ENCODE measurements at places on chromosomes 3 and 15.

DNA sequence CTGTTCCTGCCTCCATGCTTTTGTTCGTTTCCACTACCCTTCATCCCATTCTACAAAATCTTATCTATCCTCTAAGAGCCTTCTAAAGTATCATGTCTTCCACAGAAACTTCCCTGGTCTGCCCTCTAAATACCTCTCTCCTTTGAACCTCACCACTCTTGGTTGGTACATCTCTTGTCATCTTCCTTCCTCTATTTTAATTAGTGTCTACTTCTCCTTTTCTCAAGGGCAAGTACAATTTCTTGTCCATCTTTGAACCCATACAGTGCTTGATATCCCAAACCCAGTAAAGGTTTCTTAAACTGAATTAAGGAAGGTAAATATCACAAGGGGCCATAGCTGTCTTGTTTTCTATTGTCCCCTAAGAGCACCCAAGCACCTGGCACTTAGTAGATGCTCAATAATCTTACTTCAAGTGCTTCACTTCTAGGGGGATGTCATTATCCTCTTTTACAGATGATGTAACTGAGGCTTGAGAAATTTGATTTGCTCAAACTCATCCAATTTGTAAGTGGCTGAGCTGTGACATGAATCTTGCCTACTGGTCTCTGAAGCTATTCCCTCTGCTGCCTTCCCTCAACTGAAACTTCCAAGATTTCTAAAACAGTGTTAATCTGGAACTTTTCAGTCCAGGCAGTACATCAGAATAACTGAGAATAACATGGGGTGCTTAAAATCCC lies 2.6 kb upstream of the DAPK2 start:
- DNase-seq = peak; percentile 83

- no peak for DNase-seq
Observed at GRCh38 chr3:172103724-172104123, 64.3 kb downstream of the FNDC3B start.

DNA sequence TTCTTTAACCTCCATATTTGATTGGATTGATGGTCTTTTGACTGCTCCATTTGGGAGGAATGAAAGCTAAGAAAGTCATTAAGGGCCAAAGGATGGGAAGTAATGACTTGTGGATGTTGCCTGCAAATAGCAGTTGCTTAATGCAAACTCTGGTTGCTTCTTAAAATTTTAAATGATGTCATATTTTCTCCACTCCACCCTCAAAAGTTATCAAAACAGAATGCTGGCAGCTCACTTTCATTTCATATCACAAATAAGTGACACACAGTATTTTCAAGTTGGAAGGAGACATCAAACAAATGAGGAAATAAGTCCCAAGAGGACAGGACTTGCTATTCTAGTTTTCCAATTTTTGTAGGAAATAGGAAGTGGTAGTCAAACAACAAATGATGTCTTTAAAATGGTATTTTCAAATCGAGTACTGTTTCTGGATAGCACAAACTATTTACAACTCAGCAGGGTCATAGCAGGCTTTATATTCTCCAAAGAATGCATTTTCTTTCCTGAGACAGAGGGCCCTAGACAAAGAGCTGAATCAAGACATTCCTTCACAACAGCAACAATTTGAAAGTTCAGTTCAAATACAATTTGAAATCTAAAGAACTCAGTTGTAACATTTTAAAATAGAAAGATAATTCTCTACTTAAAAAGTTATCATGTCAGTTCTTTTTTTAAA lies 165.1 kb upstream of the UBE2E1 start:
- DNase-seq = no peak

DNA sequence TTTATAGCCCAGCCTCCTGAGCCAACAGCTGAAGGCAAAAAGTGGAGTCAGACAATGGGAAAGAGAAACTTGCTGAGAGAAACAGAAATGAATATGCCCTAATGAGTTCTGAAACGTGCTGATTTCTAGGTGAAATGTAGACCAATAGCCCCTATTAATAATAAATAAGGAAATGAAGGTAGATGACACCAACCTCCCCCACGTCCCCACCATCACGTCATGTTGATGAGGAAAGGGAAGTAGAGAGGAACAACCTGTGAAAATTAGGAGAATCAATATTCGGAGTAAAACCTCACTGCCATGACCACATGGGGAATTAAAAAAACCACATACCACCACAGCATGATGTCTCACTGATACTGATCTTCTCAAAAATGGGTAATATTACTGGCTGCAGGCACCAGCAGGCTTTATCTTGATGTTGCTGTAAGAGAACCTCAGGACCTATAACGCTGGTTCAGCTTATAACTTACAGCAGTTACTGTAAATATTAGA lies 64.0 kb downstream of the KAT2B start:
- peak; percentile 24 for DNase-seq

GRCh38 chr3:155852341-155852740 lies 1.9 kb downstream of the SLC33A1 start:
- no peak for DNase-seq

DNA sequence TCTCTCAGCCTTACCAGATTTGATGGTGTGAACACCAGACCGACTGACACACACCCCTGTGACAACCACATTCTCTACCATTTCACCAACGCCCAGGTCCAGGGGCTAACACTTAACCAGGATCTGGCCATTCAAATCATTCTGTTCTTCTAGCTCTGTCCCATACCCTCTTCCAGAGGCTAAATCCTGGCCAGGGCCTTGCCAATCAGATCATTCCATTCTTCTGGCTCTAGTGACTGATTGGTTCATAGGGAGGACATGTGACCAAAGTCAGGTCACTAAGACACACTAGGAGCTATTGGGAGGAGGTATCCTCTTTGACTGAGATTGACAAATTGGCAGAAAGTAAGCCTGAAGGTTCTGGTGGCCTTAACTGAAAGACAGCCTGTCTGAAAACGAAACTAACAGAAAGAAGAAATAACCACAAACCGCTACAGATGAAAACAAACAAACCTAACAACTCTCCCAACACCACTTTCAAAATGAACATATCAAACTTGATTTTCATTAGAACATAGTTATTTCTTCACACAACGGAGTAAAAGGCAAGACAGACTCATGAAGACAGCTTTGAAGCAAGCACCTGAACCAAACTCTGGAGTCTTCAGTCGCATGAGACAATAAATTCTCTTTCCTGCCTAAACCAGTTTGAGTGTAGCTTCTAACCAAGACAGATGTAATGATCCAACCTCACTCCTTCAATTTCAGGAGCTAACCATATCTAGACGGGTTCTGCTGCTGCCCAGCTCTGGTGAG lies 68.5 kb downstream of the TRANK1 start:
- DNase-seq = peak; percentile 38

DNA sequence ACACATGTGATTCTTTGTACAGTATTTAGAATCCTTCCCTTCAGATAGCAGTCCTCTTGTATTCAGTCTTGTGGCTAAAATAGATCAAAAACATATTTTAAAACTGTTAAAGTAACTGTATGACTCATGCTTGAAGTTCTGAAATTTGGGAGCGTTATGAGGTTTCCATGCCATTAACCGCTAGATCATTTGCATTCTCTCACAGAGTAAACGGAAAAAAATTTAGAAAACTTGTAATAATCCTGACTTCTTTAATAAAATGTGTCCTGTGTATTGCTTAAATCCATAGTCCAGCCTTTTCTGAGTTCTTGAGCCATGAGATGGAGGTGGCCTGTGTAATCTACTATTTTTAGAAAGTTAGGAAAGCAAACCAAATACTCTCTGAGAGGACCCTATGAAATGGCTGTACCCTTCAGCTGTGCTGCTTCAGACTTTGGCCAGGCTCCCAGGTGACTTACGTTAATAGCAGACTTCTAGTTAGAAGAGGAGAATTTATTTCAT lies 33.8 kb downstream of the MBNL1 start:
- DNase-seq = no peak

GRCh38 chr3:178295292-178295912 lies 240.8 kb upstream of the KCNMB2 start:
- DNase-seq = no peak

- DNase-seq = no peak
Observed at GRCh38 chr3:132145833-132146232, 111.0 kb upstream of the CPNE4 start.

- no peak for DNase-seq
Observed at GRCh38 chr15:87675271-87675670, 581.3 kb downstream of the NTRK3 start.

DNA sequence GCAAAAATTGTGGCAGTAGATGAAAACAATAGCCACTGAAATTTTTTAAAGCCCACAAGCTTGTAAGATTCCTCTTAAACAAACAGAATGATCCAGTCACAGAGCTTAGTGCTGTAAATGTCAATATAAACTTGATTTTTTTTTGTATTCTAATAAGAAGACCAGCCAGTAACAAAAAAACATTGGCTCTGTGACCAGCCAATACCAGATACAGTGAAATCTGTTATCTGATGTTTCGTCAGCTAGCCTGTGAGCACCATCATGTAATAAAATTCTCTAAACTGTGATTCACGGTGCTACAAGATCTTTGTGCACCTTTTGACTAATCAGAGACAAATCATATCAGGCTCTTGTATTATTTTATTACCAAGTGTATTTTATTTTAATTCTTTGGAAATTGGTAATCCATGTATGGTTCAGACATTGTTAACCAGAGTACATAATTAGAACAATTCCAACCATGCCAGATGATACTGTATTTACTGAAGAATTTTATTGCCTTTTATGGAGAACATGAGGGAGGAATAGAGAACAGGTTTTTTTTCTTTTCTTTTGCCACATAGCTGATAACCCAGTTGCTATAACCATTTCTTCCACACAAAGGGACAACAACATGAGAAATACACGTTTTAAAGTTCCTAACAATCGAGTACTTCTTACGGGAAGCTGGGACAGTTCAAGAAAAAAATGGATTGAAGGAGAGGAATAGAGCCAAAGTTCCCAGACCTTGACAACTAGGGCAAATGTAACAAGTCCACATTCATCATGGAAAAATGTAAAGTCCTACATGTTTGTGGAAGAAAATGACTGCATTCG lies 71.9 kb downstream of the FILIP1L start:
- no peak for DNase-seq

- DNase-seq = no peak
Observed at GRCh38 chr3:197782230-197782629, 8.8 kb upstream of the LRCH3 start.

- DNase-seq = no peak
Observed at GRCh38 chr15:41950127-41950483, 22.3 kb downstream of the EHD4 start.

GRCh38 chr3:166291186-166291955 lies 454.1 kb upstream of the BCHE start:
- no peak for DNase-seq

- no peak for DNase-seq
Observed at GRCh38 chr3:25575001-25575400, 89.7 kb downstream of the TOP2B start.

GRCh38 chr3:113534365-113534764 lies 2.0 kb downstream of the SIDT1 start:
- DNase-seq = no peak

DNA sequence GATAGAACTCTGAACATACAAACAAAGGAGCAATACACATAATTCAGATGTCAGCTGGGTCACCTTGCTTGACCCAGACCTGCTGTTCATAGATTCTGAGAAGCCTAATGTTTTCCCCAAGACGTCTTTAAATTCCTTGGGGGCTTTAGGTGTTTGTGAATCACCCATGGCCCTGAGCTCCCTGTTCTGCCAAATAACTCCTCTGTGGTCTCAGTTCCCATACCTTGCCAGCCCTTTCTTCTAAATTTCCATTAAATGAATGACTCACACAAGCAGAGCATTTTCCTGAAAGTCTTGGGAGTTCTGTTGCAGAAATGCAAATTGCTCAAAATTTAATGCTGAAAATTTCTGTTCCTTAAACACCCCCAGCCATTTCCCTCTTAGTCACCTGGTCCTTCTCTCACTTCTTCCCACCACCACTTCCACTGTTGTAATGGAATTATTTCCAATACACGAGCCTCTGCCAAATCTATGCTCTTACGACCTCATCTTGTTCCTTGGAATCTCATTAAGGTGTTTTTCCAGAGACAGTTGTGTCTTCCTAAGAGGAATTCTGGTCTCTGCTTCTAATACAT lies 33.4 kb upstream of the PSMD6 start:
- no peak for DNase-seq

DNA sequence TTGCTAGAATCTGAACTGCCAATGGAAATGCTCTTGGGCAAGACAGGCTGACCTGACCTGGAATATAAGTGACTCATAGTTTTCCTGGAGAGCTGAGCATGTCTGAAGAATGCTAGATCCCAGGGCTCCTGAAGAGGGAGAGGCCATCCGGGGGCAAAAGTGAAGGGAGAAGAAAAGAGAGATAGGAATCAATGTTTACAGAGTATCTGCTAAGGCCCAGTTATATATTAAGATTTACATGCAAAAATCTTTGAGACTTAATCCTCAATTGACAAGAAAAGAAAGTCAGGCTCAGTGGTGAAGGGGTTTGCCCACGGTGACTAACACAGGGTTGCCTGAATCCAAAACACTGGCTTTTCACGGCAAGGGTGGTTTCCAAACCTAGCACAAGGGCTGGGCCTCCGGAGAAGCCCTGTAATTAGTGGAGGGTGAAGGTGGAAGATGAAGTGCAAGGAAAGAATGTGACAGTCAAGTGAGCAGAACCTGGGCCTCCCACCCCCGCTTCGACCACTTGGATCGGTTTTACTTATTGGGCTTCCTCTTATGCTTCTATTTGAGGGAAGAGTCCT lies 91.7 kb upstream of the FGF12 start:
- DNase-seq = no peak

DNA sequence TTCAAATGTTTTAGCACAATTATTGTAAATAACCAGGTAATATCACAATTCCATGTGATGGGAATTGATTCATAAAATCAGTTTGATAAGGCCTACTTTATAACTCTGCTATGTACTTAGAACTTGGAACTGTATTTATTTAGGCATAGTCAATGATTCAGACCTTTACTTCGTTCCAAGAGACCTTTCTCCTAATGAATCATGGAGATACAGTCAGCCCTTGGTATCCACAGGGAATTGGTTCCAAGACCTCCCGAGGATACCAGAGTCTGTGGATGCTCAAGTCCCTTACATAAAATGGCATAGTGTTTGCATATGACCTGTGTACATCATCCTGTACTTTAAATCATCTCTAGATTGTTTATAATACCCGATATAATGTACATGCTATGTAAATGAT lies 60.8 kb upstream of the UMPS start:
- DNase-seq = no peak

DNA sequence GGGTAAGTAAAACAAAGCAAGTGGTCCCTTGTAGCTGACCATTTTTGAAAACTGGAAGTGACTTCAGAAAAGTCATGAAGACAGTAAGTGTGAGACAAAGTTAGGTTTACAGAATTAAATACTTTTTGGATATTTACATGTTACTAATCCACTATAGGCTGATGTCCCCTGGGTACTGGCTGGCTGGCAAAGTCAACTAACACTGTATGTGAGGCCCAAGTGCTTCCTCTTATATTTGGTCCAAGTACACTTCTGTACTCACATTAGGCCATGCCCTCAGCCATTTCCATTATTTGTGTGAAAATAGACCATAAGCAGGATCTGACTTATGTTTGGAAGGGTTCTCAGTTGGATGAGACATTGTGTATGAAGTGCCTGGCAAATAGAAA lies 5.5 kb upstream of the LEKR1 start:
- DNase-seq = no peak

GRCh38 chr3:113304856-113305540 lies 93.6 kb downstream of the BOC start:
- no peak for DNase-seq

GRCh38 chr15:71151081-71151480 lies 35.8 kb downstream of the THSD4 start:
- no peak for DNase-seq
